ENCODE measurements at places on chromosomes 1 and 21. TPM values are rescaled to one million over a fixed set of nuclear protein-coding genes. Genes with fewer than 3 reads are reported as not detected.

The REN gene
- polyA plus RNA-seq, result not detected

The FAM72A gene
- polyA plus RNA-seq, result 26.7 TPM

The PCP4 gene
- 7.3 TPM for polyA plus RNA-seq

The F13B gene
- polyA plus RNA-seq, result not detected

The YIPF1 gene
- polyA plus RNA-seq, result 14.1 TPM

The ITLN2 gene
- 8.0 TPM for polyA plus RNA-seq

The LRRC42 gene
- polyA plus RNA-seq, result 25.9 TPM

The PHLDA3 gene
- 37.5 TPM for polyA plus RNA-seq

The C1orf116 gene
- 2.2 TPM for polyA plus RNA-seq

The TSPAN2 gene
- polyA plus RNA-seq, result 9.4 TPM

The SLC1A7 gene
- polyA plus RNA-seq, result not detected

The MYBPH gene
- not detected for polyA plus RNA-seq

The PTPN22 gene
- polyA plus RNA-seq, result 0.40 TPM

The TSPEAR gene
- polyA plus RNA-seq, result 0.45 TPM

The HOOK1 gene
- polyA plus RNA-seq, result 27.4 TPM

The MR1 gene
- 0.18 TPM for polyA plus RNA-seq

The ERVH48-1 gene
- polyA plus RNA-seq, result 31.7 TPM

The LCE3E gene
- not detected for polyA plus RNA-seq

All from GM23338 (cell line).